ENCODE measurements at places on chromosomes 1 and 21.

DNA sequence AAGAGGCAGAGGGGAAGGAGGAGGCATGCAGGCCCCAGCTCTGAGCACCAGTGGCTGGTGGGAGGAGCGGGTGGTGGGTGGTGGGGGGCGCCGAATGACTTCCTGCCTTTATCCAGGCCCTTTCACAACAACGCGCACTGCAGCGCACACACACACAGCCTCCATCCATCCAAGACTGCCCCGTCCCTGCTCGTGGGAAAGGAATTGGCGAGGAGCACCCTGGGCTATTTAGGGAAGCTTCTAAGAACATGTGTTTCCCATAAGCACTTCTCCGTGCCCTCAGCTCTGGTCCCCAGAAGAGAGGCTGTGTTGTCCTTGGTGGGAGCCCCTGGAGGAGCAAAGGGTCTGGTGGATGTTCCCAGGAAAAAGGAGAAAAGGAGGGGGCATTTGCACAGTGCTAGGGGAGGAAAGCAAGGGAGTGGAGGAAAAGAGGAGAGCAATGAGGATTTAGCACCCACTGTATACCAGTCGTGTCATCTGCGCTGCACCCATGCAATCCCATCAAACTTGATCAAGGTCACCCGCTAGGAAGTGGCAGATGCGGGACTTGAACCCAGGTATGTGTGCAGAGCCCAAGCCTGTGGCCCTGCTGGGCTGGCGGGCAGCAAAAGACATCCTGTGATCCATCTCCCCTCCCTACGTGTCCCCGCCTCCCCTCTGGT, 28.1 kb downstream of the EPHA2 start:
- DNase-seq, result no peak

GRCh38 chr1:96075704-96076455, 645.7 kb upstream of the PTBP2 start:
- peak; percentile 10 for DNase-seq

- no peak for DNase-seq
Observed at GRCh38 chr1:41238311-41238988, 3.7 kb downstream of the SCMH1 start.

DNA sequence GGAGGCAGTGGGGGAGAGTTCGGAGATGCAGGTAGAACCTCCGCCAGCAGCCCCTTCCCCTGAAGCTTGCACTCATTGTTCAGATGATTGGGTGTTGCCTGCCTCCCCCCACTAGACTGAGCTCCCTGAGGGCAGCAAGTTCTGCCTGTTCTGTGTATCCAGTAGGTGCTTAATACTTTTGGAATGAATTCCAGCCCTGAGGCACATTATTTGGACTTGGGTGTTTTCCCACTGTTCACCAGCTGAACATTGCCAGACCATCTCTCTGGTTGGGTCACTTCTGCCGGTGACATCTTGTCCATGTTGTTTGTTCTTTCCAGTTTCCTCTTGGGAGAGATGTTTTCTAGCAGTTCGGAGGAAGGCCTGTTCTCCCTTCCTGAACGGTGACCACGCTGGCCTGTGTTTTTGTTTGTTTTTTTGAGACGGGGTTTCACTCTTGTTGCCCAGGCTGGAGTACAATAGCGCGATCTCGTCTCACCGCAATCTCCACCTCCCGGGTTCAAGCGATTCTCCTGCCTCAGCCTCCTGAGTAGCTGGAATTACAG, 48.7 kb downstream of the SPSB1 start:
- no peak for DNase-seq

DNA sequence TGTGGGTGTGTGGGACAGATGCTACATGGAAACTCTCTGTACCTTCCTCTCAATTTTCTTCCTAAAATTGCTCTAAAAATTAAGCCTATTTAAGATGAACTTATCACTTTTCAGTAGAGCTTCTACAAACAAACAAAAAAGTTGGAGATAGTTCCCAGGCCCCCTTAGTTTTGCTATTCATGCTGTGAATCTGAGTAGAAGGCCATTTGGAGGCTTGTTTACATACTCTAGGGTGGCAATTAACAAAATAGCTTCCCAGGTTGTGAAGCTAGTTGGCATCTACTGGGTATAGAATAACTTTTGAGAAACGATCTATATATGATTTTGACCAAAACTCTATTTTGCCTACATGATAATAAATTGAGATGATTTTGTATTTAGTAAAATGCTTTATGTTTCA, 541.4 kb upstream of the B3GALT2 start:
- no peak for DNase-seq

DNA sequence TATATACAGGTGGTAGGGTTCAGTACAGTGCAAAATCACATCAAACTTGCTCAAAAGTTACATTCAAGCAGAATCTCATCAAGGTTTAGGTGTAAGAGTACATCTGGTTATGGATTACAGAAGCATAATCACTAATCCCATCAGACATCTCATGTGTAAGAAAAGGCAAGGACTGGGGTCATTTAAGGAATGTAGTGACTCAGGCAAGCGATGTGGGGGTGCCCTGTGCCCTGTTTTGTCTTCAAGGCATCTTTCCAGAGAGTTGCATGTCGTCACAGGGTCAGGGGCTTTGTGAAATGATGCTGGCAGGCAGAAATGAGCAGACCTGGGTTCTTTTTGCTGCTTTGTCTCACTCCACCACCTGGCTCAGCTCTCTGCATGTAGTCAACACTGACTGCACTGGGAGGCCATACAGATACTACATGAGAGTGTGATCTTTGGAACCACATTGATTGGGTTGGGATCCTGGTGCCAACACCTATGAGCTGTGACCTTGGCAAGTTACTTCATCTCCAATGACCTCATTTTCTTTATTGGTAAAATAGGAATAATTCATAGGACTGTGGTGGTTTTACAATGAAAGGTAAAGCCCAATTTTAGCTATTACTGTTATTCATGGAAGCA, 8.2 kb upstream of the HHIPL2 start:
- no peak for DNase-seq

GRCh38 chr1:8856689-8857412, 21.6 kb downstream of the ENO1 start:
- no peak for DNase-seq

DNA sequence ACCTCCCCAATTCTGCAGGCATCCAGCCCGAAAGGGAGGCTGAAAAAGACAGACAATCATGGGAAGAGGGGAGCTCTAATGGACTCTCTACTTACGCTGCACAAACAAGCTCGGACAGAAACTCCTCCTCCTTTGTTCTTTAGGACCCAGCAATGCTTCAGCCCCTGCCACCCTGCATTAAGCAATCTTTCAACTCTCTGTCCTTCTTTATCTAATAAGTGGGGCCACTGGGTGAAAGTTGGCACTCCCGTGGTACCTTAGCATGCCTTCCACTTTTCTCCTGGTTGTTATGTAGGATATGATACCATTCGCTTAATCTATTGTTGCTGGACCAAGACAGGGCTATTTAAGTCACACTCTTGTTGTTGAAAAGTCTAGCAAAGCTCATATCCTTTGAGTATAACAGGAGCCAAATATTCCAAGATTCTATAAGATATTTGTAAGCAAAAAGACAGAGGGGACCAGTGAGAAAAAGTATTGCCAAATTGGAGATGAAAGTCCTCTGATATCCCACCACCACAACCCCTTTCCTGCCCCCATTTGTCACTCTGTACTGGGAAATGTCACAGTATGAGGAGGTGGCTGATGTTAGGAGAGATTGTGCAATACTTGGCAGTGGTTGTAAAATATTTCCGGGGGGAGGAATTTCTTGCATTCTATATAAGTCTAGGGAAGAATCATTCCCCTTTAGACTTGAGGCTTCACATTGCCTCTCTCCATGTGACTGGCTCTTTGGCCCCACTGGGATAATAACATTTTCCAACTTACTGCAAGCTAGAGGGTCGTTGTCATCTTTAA, 137.3 kb upstream of the GJB5 start:
- no peak for DNase-seq

DNA sequence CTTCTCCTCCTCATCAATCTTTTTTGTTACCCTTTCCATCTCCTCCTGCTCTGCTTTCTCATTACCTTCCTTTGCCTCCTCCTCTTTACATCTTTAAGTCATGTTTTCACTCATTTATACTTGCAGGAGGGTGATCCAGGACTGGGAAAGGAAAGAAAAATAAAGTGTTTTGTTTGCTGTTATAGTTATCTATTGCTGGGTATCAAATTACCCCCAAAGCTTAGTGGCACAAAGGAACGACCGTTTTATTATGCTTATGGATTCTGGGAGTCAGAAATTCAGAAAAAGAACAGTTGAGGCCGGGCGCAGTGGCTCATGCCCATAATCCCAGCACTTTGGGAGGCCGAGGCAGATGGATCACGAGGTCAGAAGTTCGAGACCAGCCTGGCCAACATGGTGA, 12.5 kb upstream of the AGO4 start:
- no peak for DNase-seq

GRCh38 chr1:85322655-85323054, 46.2 kb upstream of the BCL10 start:
- DNase-seq, result no peak

DNA sequence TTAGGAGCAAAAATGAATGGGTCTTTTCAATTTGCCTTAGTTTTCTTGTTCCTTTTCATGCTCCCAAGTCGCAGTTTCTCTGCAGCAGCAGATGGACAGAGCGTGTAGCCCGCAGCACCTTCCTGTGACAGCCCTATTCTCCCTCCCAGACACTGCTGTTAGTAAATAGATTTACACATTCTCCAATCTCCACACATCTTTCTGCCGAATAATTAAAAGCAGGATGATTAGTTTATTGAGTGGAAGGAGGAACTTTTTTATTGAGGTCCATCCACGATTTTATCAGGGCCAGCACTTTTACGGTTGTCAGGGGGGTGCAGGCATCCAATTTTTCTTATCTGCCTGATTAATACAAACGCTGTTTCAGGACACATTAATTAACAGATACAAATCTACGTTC, 98.2 kb upstream of the USH2A start:
- DNase-seq, result no peak

GRCh38 chr1:230243146-230243545, 176.1 kb downstream of the GALNT2 start:
- no peak for DNase-seq

- DNase-seq, result no peak
Observed at GRCh38 chr1:179786815-179787685, 44.0 kb downstream of the FAM163A start.

GRCh38 chr1:155471891-155472290, 90.7 kb downstream of the ASH1L start:
- DNase-seq, result no peak

GRCh38 chr1:26998429-26999300, 5.2 kb downstream of the TRNP1 start:
- peak; percentile 61 for DNase-seq

DNA sequence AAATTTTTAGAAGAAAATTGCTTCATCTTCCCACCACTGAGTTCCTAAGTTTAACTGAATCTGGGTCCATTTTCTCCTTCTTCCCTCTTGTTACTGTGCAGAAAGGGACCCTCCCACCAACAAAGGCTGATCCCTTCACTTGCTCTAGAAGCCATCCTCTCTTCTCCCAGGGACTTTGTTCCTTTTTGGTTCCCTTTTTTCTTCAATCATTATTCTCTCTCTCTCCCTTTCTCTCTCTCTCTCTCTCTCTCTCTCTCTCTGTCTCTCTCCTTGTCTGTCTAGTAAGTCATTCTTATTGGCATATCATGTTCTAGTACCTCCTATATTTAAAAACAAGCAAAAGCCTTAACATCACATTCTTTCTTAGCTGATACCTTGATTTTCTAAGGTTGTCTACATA, 31.7 kb upstream of the GADD45A start:
- no peak for DNase-seq

- no peak for DNase-seq
Observed at GRCh38 chr1:12159816-12160215, 7.0 kb upstream of the TNFRSF1B start.

- peak; percentile 64 for DNase-seq
Observed at GRCh38 chr1:48061162-48062136, 64.3 kb upstream of the TRABD2B start.

DNA sequence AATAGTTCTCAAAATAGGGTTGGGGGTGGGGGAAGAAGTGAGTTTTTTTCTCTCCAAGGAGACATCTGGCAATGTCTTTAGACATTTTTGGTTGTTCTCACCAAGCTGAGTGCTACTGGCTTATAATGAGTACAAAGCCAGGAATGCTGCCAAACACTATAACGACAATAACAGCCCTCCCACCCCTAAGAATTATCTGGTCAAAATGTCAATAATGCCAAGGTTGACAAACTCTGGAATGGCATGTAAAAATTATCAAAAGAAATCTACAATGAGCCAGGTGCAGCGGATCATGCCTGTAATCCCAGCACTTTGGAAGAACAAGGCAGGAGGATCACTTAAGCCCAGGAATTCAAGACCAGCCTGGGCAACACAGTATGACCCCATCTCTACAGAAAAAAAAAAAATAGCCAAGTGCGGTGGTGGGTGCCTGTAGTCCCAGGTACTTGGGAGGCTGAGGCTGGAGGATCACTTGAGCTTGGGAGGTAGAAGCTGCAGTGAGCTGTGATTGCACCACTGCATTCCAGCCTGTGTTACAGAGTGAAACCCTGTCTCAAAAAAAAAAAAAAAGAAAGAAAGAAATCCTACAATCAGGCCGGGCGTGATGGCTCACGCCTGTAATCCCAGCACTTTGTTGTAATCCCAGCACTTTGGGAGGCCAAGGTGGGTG, 2.5 kb downstream of the ATP5PF start:
- DNase-seq, result peak; percentile 3

- DNase-seq, result no peak
Observed at GRCh38 chr1:212430955-212431394, 1.7 kb upstream of the NENF start.

DNA sequence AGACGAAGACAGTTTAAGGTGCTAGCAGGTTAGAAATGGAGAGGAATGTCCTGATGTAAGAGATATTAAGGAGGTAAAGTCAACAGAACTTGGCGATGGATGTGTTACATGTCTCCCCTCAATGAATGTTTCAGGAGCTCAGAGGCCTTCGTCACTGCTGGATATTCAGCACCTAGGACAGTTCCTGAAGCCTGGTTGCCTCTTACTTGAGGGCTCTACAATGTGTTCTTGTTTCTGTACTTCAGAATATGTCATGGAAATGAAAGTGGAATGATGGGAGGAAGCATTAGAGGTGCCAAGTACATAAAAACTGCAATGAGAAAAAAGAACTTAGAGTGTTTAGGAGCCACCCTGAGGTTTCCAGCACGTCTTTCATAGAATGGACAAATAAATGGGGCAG, 17.7 kb downstream of the TNR start:
- DNase-seq, result peak; percentile 39

GRCh38 chr1:234473118-234473517, 5.9 kb downstream of the TARBP1 start:
- DNase-seq, result no peak

DNA sequence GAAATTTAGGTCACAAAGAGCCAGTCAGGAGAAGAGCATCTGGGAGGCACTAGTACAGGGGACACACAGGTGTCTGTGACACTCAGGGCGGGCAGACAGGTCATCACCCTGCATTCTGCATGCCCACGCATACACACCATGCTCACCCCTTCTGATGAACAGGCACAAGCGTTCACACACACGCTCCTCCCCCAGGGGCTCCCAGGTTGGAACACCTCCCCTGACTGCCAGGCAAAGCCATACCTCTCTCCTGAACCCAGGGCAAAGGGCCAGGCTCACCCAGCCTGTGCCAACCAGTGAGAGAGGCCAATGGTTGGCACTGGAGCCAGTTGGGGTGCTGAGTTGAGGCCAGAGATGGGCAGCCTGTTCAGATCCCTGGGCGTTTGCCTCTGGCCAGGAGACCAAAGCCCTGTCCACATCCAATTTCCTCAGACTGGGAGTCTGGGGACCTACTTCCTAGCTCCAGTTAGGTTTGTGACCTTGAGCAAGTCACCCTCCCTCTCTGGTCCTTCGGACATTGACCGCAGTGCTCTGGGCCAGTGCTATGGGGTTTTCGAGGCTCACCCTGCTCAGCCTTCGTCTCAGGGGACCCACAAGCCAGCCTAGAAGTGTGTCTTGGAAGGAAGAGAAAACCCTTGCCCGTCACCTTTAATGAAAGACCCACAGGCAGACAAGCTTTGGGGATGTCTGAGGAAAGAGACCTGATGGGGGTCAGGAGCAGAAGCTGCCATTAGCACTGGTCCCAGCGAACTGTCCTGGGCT, 5.8 kb upstream of the LAD1 start:
- DNase-seq, result no peak

All from fibroblast of skin of back (primary cell).